ENCODE measurements at places on chromosomes 3 and 15. TPM values are rescaled to one million over a fixed set of nuclear protein-coding genes. Genes with fewer than 3 reads are reported as not detected.

DNA sequence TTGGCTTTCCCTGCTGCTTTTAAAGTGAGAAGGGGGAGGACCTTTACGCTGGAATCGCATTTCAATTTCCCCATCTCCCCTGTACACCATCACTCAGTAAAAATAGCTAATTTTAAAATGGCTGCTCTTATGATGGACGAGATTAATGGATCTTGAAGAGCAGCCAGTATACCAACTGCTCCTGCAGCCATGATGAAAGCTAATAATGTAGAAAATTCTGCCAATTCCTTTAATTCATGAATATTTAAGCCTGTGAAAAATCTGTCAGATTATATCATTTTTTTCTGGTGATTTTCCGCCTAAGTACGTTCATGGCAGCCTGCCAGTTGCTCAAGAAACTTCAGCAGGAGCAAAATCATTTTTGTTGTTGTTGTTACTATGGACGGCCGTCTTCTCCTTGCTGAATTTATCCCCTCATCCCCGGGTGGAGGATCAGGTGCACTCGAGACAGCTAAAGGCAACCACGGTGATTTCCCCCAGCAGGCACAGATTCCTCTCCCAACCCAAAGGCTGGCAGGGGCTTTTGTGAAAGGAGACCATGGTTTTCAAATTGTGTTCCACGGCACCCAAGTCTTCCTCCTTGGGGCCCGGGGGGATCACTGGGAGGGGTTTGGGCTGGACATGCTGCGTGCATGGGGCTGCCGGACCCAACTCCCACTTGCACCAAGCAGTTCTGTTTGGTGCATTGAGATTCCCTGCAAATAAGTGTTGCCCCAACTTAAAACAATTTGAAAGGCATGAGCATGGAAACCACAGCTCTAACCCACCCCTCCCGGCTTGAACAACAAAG is 289.6 kb downstream of the UACA start:
- no peaks in the 10 kb centered on the region for H3K36me3 ChIP-seq
- peaks cover 27% of the 10 kb centered on the region for H3K4me1 ChIP-seq

DNA sequence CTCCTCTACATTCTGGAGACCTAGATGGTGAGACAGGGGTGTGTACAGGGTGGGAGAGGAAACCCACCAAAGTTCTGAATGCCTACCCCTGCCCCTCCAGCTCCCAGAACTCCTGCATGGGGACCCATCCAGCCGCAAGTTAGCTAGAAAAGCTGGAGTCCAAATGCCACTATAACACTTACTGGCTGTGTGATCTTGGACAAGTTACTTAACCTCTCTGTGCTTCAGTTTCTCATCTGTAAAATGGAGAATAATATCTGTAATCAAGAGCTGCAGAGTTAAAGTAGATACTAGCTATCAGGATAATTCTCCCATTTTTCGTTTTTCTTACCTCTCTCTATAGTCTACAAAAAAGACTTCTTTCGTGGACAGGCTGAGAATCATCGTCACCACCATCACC is 63.4 kb downstream of the ADCY5 start:
- H3K4me3 ChIP-seq = no peak overlapping the region
- no peaks in the 10 kb centered on the region for H3K36me3 ChIP-seq
- H3K27me3 ChIP-seq = no peaks in the 10 kb centered on the region
- no peak for DNase-seq

DNA sequence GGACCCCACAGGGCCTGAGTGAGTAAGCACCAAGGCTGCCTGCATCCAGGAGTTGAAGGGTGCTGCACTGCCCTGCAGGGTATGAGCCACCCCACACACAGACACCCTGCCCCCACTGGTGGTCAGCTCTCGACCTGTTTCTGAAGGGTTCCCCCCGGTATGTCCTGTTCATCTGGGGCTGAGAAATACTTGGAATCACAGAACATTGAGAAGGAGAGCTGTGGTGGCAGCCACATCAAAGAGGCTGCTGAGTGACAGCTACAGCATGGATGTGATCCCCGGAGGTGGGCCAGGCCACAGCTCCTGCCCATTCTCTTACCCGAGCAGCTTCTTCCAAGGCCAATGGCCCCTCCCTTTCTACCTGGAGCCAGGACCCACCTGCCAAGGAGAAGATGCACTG is 66.4 kb upstream of the PLXNA1 start:
- no peak overlapping the region for H3K27ac ChIP-seq
- peaks cover 15% of the 10 kb centered on the region for H3K4me1 ChIP-seq
- H3K36me3 ChIP-seq = no peaks in the 10 kb centered on the region
- no peaks in the 10 kb centered on the region for H3K27me3 ChIP-seq
- DNase-seq = no peak

The CLDN16 gene
- not detected for total RNA-seq

The ANKUB1 gene
- not detected for total RNA-seq

DNA sequence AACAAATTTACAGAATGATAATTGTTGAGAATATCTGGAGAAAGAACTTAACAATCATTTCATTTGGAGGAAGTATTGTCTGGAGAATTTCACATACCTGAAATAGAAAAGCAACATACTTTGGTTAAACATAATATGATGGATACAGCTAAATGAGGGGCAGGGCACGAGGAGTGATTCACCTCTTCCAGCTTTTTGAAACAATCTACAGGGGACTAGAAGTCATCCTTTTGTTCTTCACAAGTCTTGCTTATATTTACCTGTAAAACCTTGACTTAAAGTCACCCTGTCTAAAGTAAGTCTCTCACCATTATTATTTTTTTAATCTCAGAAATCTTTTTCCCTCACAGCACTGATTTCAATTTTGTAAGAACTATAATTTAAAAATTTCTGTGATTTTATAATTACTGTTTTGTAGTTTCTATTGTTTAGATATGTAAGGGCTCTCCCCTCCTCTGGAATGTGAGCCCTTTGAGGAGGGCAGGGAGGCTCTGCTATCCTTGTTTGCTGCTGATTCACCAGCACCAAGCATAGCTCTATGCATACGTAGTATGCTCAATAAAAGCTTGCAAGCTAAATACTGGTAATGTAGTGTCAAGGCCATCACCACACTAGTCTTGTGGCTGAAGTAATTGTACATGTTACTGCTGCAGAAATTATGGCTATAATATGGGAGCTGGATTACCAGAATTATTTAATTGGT is 193.9 kb upstream of the THRB start:
- H3K36me3 ChIP-seq = no peaks in the 10 kb centered on the region
- no peaks in the 10 kb centered on the region for H3K27me3 ChIP-seq
- no peak for DNase-seq
